ENCODE measurements at places on chromosomes 7 and 10.
A peak's percentile ranks its signal among the peaks of the same experiment; 100 is the strongest.

DNA sequence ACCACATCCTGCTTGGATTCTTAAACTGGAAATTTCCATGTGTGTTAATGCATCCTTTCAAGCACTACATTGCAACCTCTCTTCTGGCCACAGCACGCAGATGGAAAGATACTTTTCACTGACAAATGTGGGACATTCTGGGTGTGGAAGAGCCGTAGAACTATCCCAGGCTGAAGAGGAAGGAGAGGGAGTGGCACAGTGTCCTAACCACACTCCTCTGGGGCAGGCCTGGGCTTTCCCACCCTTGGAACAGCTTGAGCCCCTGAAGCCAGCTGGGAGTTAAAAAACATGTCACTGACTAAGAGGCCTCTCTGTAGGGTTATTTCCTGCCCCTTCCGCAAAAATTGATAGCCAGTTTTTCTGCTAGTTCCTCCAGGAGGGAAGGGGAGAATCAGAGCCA, 34.0 kb upstream of the DNMBP start:
- H3K4me1 ChIP-seq = peaks cover 2% of the 10 kb centered on the region
- H3K27me3 ChIP-seq = no peaks in the 10 kb centered on the region
- no peak overlapping the region for H3K4me3 ChIP-seq
- DNase-seq = no peak
- H3K27ac ChIP-seq = 0 out of 2 replicates have a peak overlapping the region, but pooled peaks have one; percentile 19

- DNase-seq = no peak
- H3K27me3 ChIP-seq = no peaks in the 10 kb centered on the region
- peaks cover 23% of the 10 kb centered on the region for H3K4me1 ChIP-seq
- H3K36me3 ChIP-seq = no peaks in the 10 kb centered on the region
- H3K27ac ChIP-seq = peak overlapping the region; percentile 43
Measured at GRCh38 chr7:121796936-121797656, 75.9 kb upstream of the PTPRZ1 start.

- H3K36me3 ChIP-seq = no peaks in the 10 kb centered on the region
- H3K27me3 ChIP-seq = no peaks in the 10 kb centered on the region
- H3K4me3 ChIP-seq = peak overlapping the region; percentile 44
- peaks cover 22% of the 10 kb centered on the region for H3K4me1 ChIP-seq
Measured at GRCh38 chr7:101232141-101232850, 5.3 kb downstream of the CLDN15 start.

GRCh38 chr10:8584666-8585065, 530.2 kb downstream of the GATA3 start:
- no peaks in the 10 kb centered on the region for H3K36me3 ChIP-seq
- no peaks in the 10 kb centered on the region for H3K4me1 ChIP-seq
- no peaks in the 10 kb centered on the region for H3K27me3 ChIP-seq

GRCh38 chr10:120719333-120719732, 131.8 kb upstream of the WDR11 start:
- H3K27me3 ChIP-seq = no peaks in the 10 kb centered on the region
- no peak overlapping the region for H3K27ac ChIP-seq
- no peak overlapping the region for H3K4me3 ChIP-seq
- peaks cover 3% of the 10 kb centered on the region for H3K4me1 ChIP-seq

- no peak for DNase-seq
- no peaks in the 10 kb centered on the region for H3K27me3 ChIP-seq
- H3K4me1 ChIP-seq = no peaks in the 10 kb centered on the region
- H3K4me3 ChIP-seq = no peak overlapping the region
Measured at GRCh38 chr10:47195274-47195885, 104.6 kb upstream of the GDF10 start.

DNA sequence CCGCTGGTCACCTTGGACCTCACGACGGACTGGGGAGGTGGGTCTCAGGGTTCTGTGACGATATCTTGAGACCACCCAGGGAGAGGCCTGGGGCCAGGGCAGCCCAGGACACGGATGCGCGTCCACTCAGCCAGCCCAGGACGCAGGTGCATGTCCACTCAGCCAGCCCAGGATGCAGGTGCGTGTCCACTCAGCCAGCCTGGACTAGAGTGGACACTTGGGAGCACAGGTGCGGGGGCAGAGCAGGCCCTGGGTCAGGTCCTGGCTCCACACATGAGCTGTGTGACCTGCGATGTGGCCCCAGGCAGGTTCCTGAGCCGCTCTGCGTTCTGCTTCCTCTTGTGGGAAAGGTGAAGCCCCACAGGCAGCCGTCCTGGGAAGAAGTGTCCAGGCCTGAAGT, 22.2 kb downstream of the KNDC1 start:
- H3K27me3 ChIP-seq = no peaks in the 10 kb centered on the region
- no peak overlapping the region for H3K27ac ChIP-seq
- H3K4me3 ChIP-seq = no peak overlapping the region
- no peaks in the 10 kb centered on the region for H3K36me3 ChIP-seq

Data from H1 (cell line).